Stimulated activated CD8-positive, alpha-beta memory T cell treated with anti-CD3 and anti-CD28 coated beads, Interleukin-2, amount 100 ng/mL, for 48 hours (primary cell): ENCODE measurements at places on chromosomes 2 and 18.

DNA sequence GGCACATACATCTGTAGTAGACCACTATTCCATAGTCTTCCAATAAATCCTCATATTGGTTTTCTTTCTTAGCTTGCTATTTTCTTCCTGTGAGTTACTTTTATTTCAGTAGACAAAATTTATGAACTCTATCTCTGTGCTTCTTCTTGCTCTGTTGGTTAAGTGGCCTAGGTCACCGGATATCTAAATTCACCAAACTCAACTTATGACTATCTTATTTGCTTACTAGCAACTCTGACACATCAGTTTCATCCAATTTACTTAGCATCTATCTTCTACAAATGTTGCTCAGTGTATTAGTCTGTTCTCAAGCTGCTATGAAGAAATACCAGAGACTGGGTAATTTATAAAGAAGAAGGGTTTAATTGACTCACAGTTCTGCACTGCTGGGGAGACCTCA lies 432.5 kb upstream of the FSIP2 start:
- DNase-seq, result no peak

DNA sequence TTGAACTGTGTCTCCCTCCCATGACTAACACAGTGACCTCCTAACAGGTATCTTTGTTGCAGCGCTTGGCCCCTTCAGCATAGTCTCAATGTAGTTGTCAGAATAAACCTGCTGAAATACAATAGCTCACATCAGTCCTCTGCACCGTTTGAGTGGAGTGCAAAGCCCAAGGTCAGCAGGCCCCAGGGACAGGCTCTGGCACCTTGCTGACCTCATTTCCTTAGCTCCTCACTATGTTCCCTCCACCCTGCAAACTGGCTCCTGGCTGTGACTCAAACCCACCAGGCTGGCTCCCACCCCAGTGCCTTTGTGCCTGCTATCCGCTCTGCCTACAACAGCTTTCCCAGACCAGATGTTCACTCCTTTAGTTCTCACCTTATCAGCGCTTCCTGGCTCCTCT lies 146.7 kb downstream of the LRATD1 start:
- no peak for DNase-seq

GRCh38 chr2:71643674-71644357 lies 190.5 kb downstream of the DYSF start:
- DNase-seq, result no peak

DNA sequence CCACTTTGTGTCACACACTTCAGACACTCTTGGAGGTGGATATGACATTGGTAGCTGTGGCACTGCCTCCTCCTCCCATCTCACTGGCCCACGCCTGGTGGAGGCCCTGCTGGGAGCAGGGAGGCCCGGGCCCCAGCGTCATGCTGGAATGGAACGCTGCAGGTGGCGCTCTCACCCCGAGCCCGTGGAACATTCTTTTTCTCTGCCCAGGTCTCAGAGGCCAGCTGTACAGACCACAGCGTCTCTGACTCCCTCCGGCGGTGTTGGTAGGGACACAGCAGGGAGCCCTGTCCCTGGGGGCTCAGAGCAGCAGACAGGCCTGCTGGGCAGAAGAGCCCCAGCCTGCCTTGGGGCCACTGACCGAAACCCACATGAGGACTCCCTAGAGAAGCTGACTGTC lies 218.1 kb downstream of the TWIST2 start:
- DNase-seq, result no peak
